Karpas-422 (cell line): ENCODE measurements at places on chromosomes 5 and 9.

GRCh38 chr5:35058374-35058788 is 10.6 kb upstream of the AGXT2 start:
- DNase-seq: no peak

DNA sequence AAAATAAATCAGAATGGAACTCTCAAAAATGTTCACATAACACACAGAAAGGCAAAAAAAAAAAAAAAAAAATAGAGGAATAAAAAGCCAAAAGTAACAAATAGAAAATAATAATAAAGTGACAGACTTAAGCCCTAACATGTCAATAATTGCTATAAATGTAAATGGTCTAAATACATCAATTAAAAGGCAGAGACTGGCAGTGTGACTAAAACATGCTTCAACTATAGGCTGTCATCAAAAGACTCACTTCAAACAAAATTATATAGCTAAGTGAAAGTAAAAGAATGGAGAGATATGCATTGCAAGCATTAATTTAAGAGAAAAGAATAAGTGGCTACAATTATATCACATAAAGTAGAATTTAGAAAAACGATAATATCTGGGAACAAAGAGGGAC is 114.2 kb downstream of the PHF2 start:
- no peak for DNase-seq

DNA sequence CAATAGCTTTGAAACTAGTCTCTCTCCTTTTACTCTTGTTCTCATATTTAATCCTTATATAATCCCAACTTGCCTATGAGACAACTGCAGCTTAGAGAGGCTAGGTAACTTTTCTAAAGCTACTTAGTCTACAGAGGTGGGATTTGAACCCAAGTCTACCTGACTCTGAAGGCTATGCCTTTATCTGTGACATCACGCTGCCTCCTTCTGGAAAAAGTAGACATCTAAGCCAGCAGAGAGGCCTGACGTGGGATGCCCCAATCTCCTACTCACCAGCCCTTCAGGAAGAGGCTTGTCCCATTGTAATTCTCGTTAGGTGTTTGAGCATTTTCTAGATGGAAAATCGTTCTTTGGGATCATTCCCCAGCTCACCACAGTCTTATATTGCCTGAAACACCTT is 167.5 kb downstream of the HSPA4 start:
- no peak for DNase-seq

DNA sequence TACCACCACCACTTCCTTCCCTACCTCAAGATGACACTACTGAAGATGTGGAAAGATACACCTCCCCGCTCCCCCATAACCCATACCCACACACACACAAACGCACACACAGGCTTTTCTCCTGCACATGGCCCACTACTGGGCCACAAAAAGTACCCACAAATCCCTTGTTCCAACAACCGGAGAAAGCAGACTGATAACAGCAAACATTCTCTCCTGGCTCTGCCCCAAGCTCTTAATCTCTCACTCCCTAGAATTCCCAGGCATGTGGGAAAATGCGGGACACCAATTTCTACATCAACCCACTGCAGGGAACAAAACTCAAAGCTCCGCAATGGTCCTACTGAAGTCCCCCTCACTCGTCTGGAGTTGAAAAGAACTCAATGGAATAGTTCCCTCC is 611.0 kb upstream of the KLF4 start:
- DNase-seq: no peak

DNA sequence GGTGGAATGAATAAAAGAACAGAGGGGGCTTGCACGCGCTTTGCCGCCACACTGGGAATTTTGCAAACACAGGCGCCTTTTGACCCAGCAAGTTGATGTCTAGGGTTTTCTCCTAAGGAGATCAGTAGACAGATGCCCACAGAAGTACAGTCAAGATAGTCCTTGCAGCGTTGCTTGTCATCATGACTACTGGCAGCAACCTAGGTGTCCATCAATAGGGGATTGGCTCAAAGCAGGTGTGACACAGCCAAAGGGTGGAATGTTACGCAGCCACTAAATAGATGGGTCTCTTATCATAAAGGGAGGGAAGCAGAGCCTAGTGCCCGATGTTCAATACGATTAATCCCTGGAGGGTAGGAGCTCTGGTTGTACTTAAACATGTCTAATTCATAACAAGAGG is 63.8 kb upstream of the GGTA1 start:
- no peak for DNase-seq

DNA sequence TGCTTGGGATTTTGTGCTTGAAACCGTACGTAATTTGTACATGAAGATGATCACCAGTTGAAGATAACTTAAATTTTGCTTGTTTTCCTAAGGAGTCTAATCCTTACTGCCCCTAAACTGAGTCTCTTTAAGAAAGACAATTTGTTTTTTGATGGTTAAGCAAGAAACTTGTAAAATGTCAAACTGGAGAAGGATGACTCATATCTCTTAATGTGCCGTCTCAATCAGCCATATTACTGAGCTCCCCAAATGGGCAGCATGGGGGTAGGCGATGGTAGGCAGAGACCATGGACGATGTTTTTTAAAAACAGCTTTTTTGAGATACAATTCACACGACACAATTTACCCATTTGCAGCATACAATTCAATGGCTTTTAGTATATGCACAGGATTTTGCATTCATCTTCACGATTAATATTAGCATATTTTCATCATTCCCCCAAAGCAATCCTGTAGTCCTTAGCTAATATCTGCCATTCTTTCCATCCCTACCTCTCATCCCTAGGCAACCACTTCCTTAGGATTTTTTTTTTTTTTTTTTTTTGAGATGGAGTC is 14.3 kb downstream of the ARHGAP26 start:
- no peak for DNase-seq

DNA sequence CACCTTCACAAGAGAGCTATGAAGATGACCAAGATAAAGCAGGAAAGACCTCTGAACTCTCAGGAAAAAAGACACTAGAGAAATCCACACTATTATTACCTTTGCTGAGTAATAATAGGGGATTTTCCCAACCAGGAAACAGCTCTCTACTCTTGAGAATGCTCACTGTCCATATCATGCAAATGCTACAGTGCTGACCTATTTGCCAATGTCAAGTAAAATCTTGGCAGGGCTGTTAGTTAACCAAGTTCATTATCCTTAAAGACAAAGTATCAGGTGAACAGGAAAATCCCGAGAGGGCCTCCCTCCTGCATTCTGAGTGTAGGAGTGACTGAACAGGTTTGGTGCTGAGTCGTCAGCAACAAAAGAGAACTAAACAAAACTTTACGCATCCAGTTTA is 306.6 kb downstream of the ACTL7B start:
- DNase-seq: no peak

DNA sequence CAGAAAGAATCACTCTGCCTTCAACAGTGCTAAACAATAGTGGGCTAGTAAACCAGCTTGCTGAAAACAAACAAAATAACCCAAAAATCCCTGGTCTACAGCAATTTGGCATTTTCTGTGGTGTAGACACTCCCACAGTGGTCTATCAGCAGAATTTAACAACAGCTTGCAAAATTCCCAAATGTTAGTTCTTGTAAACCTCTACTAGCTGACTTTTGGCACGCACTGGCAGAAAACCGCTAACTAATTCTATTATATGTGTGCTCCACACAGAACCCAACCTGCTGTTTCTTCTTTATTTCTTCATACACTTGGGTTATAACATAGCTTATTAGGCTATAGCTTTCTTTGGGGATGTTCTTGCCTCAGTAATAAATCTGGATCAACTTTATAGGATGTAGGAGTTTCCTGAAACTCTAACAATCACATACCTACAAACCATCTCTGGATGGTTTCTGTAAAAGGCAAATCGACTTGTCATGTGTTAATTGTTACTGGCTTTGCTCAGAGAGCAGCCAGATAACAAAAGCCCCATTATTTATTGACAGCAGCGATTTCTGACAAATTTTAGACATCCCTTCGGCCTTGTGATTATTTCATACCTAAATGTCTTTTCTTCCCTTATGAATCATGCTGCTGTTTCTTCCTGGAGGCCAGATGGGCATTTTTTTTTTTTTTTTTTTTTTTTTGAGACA is 82.7 kb upstream of the NAA35 start:
- no peak for DNase-seq

- DNase-seq: no peak
These were observed 16.1 kb upstream of the FKTN start for GRCh38 chr9:105541838-105542237.

DNA sequence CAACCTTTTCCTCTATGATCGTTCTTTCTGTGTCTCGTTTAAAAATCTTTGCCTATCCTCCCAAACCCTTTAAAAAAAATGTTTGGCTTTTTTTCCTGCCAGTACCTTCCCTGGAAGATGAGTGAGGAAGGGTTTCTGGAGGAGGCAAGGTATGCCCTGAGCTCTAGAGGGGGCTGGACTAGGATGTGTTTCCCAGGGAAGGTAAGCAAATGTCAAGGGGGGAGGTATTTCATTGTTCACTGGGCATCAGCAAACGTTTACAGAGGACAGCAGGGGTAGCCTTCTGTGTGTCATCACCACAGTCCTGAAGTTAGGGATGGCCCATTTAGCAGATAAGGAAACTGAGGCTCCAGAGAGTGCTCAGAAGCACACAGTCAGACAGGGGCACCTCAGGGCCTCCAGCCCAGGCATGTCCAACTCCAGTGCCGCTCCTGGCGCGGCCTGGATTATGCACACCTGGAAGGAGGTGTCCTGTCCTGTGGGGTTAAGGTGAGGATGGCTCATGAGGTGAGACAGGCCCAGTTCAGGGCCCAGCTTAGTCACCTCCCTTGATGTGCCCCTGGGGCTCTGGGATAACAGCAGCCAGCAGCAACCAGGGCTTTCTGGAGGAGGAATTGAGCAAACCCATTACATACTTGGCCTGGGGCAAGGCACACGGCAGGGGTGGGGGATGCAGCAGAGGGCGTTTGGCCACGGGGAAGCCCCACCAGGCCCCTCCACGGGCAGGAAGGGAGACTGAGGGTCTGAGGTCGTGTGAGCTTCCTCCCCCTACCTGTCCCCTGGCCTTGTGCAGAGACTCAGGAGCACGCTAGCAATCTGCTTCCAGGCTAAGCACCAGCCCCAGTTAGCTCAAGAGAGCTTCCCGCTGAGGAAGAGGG is 100.3 kb upstream of the LMX1B start:
- no peak for DNase-seq

GRCh38 chr9:19440823-19441580 is 32.2 kb downstream of the ACER2 start:
- no peak for DNase-seq

GRCh38 chr5:135337064-135337463 is 62.0 kb downstream of the MACROH2A1 start:
- DNase-seq: no peak

GRCh38 chr5:61280761-61281427 is 51.2 kb upstream of the ZSWIM6 start:
- no peak for DNase-seq

DNA sequence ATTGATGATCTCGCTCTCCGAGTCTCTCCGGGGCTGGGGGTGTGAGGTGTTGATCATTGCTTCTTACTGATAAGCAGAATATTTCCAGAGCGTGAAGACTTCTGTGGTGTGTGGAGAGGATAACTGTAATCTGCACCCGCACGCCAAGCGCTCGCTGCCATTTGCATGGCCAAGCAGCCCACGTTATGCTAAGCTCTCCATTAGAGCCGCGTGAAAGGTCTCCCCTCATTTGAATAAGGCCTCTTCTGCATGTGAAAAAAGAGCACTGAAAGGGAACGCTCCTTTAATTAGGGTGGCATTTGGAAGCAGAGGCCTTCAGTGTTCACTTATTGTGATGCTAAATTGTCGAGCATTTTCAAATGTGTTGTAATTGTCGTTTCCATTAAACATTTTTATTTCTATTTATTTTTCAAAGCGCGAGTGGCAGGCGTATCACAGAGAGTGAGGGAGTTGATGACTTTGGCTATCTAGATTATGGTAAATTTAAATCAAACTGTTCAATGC is 163.6 kb upstream of the IRX2 start:
- DNase-seq: no peak

GRCh38 chr5:96348536-96348935 is 84.5 kb downstream of the PCSK1 start:
- DNase-seq: no peak

- peak; percentile 83 for DNase-seq
These were observed 1.2 kb downstream of the RAPGEF6 start for GRCh38 chr5:131633830-131634229.

GRCh38 chr5:14168144-14168792 is 25.1 kb downstream of the TRIO start:
- no peak for DNase-seq

DNA sequence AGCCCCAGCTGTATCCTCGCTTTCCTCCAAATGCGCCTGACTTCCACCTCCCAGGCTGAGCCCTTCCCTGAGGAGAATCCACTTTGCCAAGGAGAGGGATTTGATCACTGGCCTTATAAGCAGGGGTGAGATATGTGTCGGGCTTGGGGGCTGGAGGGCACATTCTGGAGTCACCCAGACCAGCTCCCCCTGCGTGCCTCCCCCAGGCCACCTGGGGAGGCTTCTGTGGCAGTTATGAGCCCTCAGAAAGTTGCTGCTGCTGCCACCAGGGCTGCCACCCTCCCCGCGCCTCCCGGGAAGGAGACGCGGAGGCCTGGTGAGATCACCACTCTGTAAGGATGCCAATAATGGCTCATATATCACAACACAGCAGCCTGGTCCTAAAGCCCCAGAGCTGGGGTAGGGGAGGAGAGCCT is 211.5 kb downstream of the PAPPA start:
- no peak for DNase-seq

DNA sequence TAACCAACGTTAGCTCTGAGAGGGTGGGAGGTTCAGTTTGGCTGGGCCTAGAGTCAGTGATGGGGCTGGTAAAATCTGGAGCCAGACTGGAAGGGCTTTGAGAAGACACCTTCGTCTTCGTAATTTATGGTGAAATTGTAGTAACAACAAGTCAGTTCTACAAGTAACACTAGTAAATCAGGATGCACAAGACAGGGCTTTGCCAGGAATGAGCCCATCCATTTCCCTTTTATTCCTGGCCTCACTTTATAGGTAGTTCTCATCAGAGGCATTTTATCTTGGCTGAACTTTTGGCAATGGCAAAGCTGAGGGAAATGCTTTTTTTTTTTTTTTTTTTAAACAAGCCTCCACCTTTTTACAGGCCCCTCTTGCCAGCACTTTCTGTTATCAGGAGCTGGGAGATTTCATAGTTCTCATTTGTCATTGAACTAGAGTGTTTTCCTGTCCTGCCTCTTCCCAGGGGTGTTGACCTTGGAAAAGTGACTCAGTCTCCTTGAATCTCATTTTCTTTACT is 110.5 kb upstream of the KLF4 start:
- no peak for DNase-seq

- DNase-seq: no peak
These were observed 50.3 kb downstream of the HINT1 start for GRCh38 chr5:131114754-131115153.

- no peak for DNase-seq
These were observed 16.5 kb upstream of the SRFBP1 start for GRCh38 chr5:121945261-121945660.

DNA sequence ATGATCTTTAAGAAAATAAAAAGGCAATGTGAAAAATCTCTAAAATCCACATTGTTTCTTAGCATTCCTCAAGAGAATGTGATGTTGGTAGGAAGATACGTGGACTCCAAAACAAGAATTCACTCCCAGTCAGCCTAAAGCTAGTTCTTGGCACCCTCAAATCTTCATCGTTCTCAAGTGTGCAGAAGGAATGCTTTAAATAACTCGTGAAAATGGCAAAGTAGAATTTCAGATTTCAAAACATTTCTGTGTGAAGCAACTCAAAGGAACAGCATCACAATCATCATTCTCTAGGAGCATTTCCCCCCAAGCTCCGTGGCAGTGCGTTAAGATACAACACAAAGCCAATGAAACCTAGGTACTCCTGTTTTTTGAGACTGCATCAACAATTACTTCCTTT is 185.1 kb upstream of the DMAC1 start:
- no peak for DNase-seq

GRCh38 chr9:93265972-93266371 is 82.0 kb downstream of the WNK2 start:
- no peak for DNase-seq

GRCh38 chr5:9423571-9423970 is 122.3 kb downstream of the SEMA5A start:
- DNase-seq: no peak
